ENCODE measurements at places on chromosomes 3 and 15. TPM values are rescaled to one million over a fixed set of nuclear protein-coding genes. Genes with fewer than 3 reads are reported as not detected.

GRCh38 chr3:116552246-116552645, 107.0 kb upstream of the LSAMP start:
- H3K4me3 ChIP-seq: no peak overlapping the region
- H3K36me3 ChIP-seq: no peaks in the 10 kb centered on the region
- no peak overlapping the region for H3K27ac ChIP-seq

- DNase-seq: no peak
- H3K4me1 ChIP-seq: no peaks in the 10 kb centered on the region
Observed at GRCh38 chr3:13235079-13235478, 161.8 kb upstream of the IQSEC1 start.

DNA sequence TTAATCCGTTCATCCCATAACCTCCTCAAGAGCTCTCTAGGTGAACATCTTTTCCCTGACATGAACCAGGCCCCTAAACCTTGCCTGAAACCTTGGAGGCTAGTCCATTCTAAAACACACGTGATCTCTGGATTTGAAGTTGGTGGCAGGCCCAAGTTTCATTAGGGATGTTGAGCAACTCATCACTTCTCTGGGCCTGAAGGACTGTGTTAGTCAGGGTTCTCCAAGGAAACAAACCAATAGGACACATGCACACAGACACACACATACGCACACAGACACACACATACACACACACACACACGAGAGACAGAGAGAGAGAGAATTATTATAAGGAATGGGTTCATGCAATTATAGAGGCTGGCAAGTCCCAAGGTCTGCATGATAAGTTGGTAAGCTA, 31.9 kb downstream of the ACAN start:
- H3K4me3 ChIP-seq: no peak overlapping the region
- no peaks in the 10 kb centered on the region for H3K27me3 ChIP-seq
- H3K4me1 ChIP-seq: no peaks in the 10 kb centered on the region
- no peaks in the 10 kb centered on the region for H3K36me3 ChIP-seq

DNA sequence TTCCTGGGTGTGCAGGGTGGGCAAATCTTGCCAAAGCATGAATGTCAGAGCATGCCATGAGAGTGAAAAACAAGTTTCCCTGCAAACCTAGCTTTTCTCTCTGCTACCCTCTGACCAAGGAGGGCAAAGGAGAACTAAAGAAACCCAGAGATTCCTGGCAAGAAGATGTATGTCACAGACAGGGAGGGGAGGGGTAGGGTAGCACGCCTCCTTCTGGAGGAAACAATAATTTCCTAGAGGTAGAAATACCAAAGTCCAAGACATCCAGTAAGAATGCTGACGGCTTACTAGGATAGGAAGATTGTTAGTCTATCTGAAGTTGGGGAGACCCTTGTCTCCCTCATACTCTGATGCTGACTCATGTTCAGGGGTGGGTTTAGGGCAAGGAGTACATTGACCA, 203.9 kb downstream of the NR1D2 start:
- no peak overlapping the region for H3K27ac ChIP-seq
- DNase-seq: no peak
- H3K27me3 ChIP-seq: no peaks in the 10 kb centered on the region
- no peaks in the 10 kb centered on the region for H3K36me3 ChIP-seq
- no peak overlapping the region for H3K4me3 ChIP-seq

Gene HIGD2B
- not detected for total RNA-seq

Gene MUC13
- not detected for total RNA-seq

DNA sequence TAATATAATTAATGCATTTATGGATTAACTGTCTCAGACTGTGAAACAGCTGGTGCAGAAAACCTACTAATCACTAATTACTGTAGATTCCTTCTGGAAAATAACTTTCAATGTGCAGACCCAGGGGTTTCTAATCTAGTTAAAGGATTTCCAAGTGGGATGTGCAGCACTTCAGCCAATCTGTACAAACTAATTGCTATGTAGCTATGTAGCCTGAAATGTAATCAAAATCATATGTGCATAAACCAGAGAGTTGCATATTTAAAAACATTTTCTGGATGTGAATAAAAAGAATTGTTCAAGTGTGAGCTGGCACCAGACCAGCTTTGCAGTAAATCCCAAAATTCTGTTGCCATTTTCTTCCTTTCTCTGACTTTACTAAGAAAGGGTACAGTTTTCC, 127.5 kb upstream of the CD96 start:
- no peak for DNase-seq
- no peaks in the 10 kb centered on the region for H3K4me1 ChIP-seq
- H3K27ac ChIP-seq: no peak overlapping the region

GRCh38 chr3:12440927-12441714, 43.2 kb upstream of the TSEN2 start:
- H3K27me3 ChIP-seq: no peaks in the 10 kb centered on the region
- no peaks in the 10 kb centered on the region for H3K36me3 ChIP-seq
- H3K4me1 ChIP-seq: peaks cover 8% of the 10 kb centered on the region

DNA sequence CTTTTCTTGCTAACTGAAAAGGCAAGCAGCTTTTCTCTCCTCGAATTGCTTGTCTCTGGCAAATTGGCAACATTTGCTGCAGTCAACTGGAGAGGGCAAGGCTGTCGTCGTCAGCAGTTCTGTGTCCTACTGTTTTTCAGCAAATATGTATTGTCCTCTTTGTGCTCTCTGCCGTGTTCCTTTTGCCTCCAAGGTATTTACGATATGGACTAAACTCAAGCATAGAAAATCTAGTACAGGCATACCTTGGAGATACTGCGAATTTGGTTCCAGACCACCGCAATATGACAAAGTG, 558 bp upstream of the SLC30A4 start:
- H3K27ac ChIP-seq: no peak overlapping the region
- H3K36me3 ChIP-seq: no peaks in the 10 kb centered on the region
- H3K27me3 ChIP-seq: peaks cover 28% of the 10 kb centered on the region
- H3K4me3 ChIP-seq: peak overlapping the region; percentile 59
- no peaks in the 10 kb centered on the region for H3K4me1 ChIP-seq

GRCh38 chr3:151213151-151213550, 10.1 kb upstream of the GPR171 start:
- no peaks in the 10 kb centered on the region for H3K36me3 ChIP-seq
- peaks cover 4% of the 10 kb centered on the region for H3K4me1 ChIP-seq
- DNase-seq: no peak
- no peak overlapping the region for H3K27ac ChIP-seq

DNA sequence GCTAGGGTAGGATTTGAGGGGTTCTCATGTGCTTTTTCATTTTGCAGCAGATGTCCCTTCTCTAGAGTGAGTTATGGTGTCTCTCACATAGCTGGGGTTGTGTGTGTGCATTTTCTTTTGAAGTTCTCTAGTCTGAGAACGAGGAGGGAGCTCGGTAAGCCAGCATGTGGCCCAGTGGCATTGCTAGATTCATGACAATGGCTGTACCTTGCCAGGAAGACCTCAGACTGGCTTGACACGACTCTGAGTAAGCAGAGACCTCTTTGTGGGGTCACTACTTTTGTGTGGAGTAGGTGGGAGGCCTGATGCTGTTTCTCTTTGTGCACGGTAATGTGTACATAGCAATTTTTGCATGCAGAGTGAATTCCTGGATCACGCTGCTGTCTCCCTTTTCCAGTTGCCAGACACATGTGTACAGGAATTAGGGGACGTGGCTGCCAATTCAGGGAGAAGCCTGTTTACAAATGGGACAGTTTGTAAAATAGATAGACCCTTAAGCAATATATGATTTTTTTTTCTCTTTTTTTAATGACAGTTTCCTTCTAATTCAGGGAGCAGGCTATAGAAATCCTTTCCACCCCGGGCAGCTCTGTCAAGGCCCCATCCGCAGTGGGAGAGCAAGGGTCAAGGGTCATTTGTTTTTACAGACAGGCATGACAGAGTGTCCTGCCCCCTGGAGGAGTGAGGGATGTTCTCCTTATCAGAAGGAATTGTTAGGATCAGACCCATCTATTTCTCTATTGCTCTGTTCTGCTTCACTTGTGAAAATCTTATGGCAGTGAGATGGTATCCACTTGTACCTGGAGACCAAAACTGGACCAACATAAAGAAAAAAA, 4.6 kb downstream of the CACNA1D start:
- H3K4me1 ChIP-seq: peaks cover 11% of the 10 kb centered on the region
- peaks cover 23% of the 10 kb centered on the region for H3K27me3 ChIP-seq
- H3K36me3 ChIP-seq: no peaks in the 10 kb centered on the region
- H3K27ac ChIP-seq: no peak overlapping the region
- DNase-seq: no peak

GRCh38 chr3:169227911-169228310, 435.6 kb downstream of the MECOM start:
- no peak overlapping the region for H3K4me3 ChIP-seq
- no peak for DNase-seq
- H3K4me1 ChIP-seq: no peaks in the 10 kb centered on the region

Gene GAP43
- 21.9 TPM for total RNA-seq

GRCh38 chr3:178184833-178185232, 351.4 kb upstream of the KCNMB2 start:
- no peaks in the 10 kb centered on the region for H3K27me3 ChIP-seq
- no peak for DNase-seq
- H3K4me1 ChIP-seq: no peaks in the 10 kb centered on the region
- H3K4me3 ChIP-seq: no peak overlapping the region

- no peaks in the 10 kb centered on the region for H3K27me3 ChIP-seq
- peaks cover 9% of the 10 kb centered on the region for H3K4me1 ChIP-seq
- DNase-seq: no peak
- H3K4me3 ChIP-seq: peak overlapping the region; percentile 99
- H3K27ac ChIP-seq: peak overlapping the region; percentile 71
- H3K36me3 ChIP-seq: peaks cover 5% of the 10 kb centered on the region
Observed at GRCh38 chr15:100602823-100603393, 519 bp downstream of the ASB7 start.

Gene RFC4
- 100 TPM for total RNA-seq

DNA sequence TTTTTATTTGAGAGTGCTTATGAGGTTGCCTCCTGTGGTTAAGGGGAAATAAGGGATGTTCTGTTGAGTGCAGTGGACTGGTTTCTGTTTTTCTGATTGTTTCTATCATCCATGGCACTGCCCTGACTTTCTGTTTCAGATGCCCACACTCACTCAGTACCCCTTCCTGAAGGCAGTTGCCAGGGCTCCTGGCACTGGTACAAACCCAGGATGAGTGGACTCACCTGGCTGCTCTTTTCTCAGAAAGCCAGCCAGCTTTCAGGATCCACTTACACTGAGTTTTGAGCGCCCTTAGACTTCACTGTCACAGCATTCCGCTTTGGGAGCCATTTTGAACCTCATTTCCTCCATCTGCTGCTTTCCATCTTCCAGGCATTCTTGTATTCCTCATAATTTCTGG, 55.9 kb upstream of the ADAMTSL3 start:
- H3K4me3 ChIP-seq: no peak overlapping the region
- H3K36me3 ChIP-seq: no peaks in the 10 kb centered on the region
- H3K27ac ChIP-seq: no peak overlapping the region

- H3K36me3 ChIP-seq: no peaks in the 10 kb centered on the region
- H3K27me3 ChIP-seq: no peaks in the 10 kb centered on the region
- no peak for DNase-seq
- no peaks in the 10 kb centered on the region for H3K4me1 ChIP-seq
- H3K4me3 ChIP-seq: no peak overlapping the region
- no peak overlapping the region for H3K27ac ChIP-seq
Observed at GRCh38 chr3:161748049-161748448, 251.4 kb downstream of the OTOL1 start.

Gene ZFYVE19
- total RNA-seq: 10.7 TPM

GRCh38 chr3:128260275-128260674, 107.0 kb downstream of the EEFSEC start:
- DNase-seq: no peak
- H3K27ac ChIP-seq: no peak overlapping the region
- no peaks in the 10 kb centered on the region for H3K4me1 ChIP-seq
- H3K27me3 ChIP-seq: no peaks in the 10 kb centered on the region

GRCh38 chr3:165817160-165817709, 20.0 kb downstream of the BCHE start:
- H3K27ac ChIP-seq: no peak overlapping the region
- H3K36me3 ChIP-seq: no peaks in the 10 kb centered on the region
- no peaks in the 10 kb centered on the region for H3K4me1 ChIP-seq
- no peaks in the 10 kb centered on the region for H3K27me3 ChIP-seq
- no peak for DNase-seq
- no peak overlapping the region for H3K4me3 ChIP-seq

Measured in H1 (cell line).